ENCODE measurements at places on chromosomes 16 and 17.
A peak's percentile ranks its signal among the peaks of the same experiment; 100 is the strongest.

- DNase-seq = no peak
These were observed 2.8 kb upstream of the ATXN2L start for GRCh38 chr16:28820016-28820415.

DNA sequence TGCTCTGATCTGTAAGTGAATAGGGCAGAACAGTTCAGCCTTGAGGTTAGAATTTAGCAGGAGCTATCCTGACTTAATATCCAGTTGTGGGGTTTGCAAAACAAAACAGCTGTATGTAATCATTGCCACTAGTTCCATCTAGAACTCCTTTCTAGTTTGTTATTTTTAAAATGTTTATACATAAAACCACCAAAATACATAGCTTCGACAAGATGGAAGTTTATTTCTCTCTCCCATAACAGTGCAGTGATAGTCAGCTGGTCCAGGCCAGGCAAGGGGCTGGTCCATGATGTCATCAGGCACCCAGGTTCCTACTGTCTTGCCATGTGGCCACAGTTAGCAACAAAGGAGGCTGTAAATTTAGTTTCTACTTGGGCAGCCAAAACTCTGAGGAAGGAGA is 10.5 kb upstream of the PLK1 start:
- DNase-seq = no peak

DNA sequence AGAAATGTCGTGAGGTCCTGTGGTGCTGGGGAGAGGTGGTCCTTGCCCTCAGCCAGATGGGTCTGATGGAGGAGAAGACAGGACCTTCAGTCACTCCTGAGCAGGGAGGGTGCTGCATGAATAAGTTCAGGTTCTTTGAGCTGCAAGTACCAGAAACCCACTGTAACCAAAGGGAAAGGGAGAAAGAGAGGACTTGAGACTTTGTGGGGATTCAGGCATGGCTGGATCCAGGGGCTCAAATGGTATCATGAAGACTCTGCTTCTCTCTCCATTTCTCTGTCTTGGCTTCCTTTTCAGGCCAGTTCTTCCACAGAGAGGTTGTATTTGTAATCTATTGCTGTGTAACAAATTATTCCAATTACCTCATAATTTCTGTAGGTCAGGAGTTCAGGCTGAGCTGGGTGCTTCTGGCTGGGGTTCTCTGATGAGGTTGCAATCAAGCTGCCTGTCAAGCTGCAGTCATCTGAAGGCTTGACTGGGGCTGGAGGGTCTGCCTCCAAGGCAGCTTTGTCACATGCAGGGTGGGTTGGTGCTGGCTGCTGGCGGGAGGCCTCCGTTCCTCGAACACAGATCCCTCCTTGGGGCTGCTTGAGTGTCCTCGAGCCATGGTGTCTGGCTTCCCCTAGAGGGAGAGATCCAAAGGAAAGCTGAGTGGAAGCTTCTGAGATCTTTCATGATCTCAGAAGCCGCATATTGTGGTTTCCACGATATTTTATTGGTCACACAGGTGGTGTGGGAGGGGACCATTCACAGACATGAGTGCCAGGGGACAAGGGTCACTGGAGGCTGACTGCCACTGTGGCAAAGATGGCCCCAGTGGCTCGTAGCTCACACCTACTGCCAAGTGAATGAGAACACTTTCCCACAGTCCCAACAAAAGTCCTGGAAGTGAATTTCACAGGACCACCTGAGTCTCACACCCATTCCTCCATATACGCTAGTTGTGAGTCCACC is 5.9 kb upstream of the ADCY7 start:
- no peak for DNase-seq

GRCh38 chr16:54510685-54511221 is 224.2 kb upstream of the IRX3 start:
- no peak for DNase-seq

DNA sequence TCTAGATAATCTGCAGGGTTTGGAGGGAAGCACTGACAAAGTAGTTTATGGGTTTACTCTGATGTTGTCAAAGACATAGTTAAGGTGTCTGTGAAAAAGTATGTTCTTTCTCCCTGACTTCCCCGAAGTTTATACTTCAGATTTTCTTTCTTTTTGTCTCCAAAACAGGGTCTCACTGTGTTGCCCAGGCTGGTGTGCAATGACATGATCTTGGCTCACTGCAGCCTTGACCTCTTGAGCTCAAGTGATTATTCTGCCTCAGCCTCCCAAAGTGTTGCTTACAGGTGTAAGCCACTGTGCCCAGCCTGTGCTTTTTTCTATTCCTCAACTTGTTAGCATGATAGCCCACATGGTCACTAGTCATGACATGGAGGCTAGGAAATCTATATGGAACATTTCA is 20.9 kb downstream of the SF3B3 start:
- DNase-seq = no peak

- DNase-seq = peak; percentile 18
These were observed 239.1 kb upstream of the TOX3 start for GRCh38 chr16:52786091-52786490.

- DNase-seq = no peak
These were observed 20.9 kb upstream of the CALB2 start for GRCh38 chr16:71337631-71338030.

DNA sequence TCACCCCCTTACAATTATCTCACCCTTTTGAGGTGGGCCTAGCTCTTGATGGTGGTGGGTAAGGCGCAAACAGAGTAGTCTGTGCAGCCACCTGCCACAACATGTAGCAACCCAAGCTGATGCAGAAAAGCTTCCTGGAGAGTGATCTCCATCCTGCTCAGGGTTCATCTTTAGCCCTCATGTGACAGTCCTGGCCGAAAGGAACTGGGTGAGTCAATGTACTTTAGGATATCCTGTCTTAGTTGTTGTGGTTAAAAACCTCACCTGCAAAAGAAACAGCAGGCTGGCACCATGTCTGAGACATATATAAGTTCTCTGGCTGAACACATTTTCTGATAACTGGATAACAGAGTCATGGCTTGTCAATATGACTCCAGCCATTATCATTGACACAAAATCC is 183.5 kb upstream of the CPHXL start:
- DNase-seq = no peak

GRCh38 chr17:41369713-41370112 is at the start of gene KRT33B:
TSS of gene KRT33B (minus strand) at chr17:41369813. CDS start at chr17:41369750, 63 bp downstream.
- no peak for DNase-seq

GRCh38 chr17:82055023-82055964 is 3.6 kb downstream of the GPS1 start:
- DNase-seq = no peak

- no peak for DNase-seq
These were observed 77.3 kb upstream of the CDH5 start for GRCh38 chr16:66289051-66289680.

DNA sequence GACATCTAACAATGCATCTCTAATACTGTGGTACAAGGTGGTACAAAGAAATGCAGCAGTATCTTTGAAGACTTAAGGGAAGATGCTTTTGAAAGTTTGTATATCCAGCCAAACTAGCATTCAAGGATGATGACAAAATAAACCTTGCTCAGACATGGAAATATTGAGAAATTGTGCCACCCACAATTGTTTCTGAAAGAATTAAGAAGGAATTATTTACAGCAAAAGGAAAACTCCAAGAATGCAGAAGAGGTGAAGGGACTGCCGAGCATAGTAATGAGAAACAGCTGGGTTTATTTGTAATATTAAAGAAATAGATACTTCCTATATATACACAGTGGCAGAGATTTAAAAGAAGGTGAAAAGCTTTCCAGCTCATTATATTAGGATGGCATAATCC is 29.5 kb downstream of the PMFBP1 start:
- no peak for DNase-seq

DNA sequence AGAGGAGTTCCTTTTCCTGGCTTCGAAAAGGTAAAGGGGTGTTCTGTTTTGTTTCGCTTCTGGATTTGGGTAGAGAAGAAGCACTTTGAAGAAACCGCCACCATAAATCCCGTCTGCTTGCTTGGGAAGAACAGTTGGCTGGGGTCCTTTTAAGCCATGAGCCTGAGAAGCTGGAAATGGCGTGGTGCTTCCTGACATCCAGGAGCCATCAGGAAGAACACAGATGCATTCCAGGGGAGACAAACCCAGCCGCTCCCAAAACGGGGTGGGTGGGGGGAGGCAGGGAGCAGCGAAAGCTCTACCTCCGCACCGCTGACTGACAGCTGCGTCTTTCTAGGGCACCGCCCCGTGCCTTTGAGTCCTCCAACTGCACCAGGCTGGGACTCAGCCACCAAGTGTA is 91.6 kb downstream of the ZDHHC7 start:
- no peak for DNase-seq

DNA sequence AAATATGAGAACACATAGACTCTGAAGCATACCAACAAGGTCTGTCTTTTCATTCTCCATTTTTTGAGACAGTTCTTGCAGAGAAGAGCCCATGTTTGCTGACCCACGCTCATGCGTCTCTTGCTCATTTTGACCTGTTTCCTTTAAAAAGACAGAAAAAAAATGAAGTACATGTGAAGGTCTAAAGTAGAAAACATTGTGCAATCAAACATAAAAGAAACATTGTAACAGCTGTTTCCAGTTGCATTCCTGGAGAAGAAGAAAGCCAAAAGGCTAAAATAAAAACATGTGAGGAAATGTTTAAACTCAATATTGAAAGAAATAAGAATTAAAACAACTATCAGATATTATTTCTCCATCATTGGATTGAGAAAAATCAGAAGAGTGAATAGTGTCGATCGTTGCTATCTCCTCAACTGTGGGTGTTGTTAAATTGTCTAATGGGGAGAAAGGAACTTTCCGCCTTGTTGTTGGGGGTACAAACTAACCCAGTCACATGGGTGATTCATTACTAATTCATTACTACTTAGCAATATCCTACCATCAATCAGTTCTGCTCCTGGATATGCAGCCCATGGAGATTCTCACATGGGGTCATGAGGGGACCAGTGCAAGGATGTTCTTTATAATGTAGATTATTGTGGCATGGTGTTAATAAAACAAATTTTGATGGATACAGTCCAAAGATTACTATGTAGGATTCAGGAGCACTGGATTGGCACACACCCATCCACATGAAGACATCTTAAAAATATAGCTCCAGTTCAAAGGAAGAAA is 9.5 kb downstream of the ABCA9 start:
- DNase-seq = no peak

DNA sequence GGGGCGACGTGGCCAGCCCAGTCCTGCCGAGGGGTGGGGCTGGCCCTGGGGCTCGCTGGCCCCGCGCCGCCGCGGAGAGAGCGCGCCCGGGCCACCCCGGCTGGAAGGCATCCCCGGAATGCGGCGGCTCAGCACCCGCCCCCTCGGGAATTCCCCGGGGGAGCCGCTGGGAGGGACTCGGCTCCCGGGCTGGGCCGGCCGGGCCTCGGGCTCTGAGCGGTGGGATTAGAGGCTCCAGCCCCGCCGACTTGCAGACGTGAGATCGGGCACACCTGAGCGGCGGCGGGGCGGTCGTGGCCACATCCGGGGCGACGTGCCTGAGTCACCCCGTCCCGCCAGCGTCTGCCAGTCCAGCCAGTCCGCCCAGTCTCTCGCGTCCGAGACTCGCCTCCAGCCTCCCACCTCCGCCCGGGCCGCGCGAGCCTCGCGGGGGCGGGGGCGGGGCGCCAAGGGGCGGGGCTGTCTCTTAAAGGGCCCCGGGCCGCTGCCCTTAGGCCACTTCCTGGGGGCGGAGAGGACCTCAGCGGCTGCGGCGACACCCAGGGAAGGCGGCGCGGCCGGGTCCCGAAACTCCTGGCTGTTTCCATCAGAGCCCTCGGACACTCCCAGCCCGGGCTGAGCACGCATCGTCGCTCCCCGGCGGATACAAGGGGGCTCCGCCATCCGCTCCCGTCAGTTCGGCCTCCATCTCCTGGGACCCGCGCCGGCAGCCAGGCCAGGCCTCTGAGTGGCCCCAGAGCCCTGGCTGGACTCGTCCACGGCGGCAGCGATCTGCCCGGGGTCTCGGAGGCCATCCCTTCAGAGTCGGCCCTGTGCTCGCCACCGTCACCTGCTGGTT is at the start of gene KCTD11:
Gene KCTD11 (plus strand): TSS at position 498 of the 838 bp plus-strand sequence.
- peak; percentile 94 for DNase-seq

GRCh38 chr17:32298721-32299579 is 33.3 kb downstream of the RHBDL3 start:
- DNase-seq = no peak

DNA sequence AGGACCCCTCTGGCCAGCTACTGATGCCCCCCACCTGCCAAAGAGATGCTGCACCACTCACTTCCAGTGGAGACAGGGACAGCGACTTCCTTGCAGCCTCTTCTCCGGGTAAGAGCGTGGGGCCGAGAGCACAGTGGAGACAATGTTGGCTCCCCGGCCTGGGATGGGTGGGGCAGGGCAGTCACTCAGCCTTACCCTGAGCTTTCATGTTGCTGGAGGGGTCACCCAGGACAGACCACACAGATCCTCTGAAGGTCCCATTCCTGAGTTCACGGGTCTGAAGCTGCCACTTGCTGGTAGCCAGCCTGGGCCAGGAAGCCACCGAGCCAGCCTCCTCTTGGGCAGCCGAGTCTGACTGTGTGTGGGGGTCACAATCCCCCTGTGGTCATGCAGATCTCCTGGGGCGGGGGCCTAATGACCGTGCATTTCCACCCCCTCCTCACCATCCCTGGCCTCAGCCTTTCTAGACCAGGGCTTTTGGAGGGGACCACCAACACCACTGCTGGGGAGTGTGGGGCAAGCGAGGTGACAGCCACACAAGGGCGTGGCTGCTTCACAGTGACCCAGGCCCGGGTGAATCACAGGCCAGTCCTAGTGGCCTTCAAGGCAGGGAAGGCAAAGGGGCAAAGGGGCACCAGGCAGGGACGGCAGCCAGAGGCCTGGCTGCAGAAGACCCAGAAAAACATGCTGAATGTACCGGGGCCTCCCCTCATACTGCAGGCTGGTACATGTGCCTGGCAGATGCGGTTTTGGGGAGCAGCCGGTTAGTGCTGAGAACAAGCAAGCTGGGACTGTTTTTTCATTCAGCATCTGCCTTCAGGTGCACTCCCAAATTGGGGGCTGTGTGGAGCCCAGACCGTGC is 10.4 kb downstream of the TAF1C start:
- no peak for DNase-seq

- no peak for DNase-seq
These were observed 311.9 kb downstream of the ZFHX3 start for GRCh38 chr16:72736074-72736473.

DNA sequence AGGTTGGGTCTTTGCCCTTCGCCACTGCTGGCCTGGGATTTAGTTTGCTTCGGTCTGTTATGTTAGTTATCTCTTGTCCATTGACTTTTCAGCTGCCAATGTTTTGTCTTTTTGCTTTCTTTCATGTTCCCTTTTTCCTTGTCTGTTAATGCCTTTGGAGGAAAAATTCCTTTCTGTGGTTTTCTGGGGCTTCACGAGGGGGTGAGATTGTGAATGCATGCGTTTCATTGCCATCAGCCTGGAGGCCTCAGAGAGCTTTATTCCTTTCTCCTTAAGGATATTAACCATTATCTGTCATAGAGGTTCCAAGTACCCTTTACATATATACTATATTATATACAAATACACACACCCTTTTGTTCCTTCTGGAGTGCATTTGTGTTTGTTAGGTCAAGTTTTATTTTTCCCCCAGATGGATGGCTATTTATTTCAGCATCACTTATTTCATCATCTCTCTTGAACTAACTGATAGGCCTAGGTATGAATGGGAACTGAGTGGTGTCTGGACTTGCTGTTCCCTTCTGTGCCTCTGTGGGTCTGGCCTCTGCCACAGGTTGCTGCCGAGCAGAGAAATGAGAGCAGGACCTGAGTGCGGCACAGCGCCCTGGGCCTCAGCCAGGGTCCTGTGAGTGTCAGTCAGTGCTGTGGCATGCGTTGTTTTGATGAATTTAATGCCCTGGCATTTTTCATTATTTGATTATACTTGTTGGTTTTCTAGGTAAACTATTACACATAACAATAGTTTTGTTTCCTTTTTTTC is 193.4 kb downstream of the LGALS9B start:
- DNase-seq = no peak

All from mesendoderm (in vitro differentiated cells).